A549 treated with CORT108297 at 1 μM for 4 hours (cell line): ENCODE measurements at places on chromosomes 3 and 15. TPM values are rescaled to one million over a fixed set of nuclear protein-coding genes. Genes with fewer than 3 reads are reported as not detected.

The SH3GL3 gene
- 0.58 to 0.80 TPM (median 0.67 TPM) in 5 replicates for total RNA-seq

The VILL gene
- total RNA-seq: 0.12 to 0.18 TPM (median 0.16 TPM) in 5 replicates

The SYNPR gene
- not detected in 5 replicates for total RNA-seq

The ATP6V1A gene
- 17.1 to 21.4 TPM (median 18.5 TPM) in 5 replicates for total RNA-seq

The HOMER2 gene
- 10.9 to 12.9 TPM (median 12.5 TPM) in 5 replicates for total RNA-seq
